ENCODE measurements at places on chromosomes 5 and 9.

- no peak for DNase-seq
Measured at GRCh38 chr5:66810848-66811261, 214.7 kb downstream of the MAST4 start.

GRCh38 chr9:72509053-72509452 lies 12.4 kb upstream of the TMC1 start:
- DNase-seq = no peak

DNA sequence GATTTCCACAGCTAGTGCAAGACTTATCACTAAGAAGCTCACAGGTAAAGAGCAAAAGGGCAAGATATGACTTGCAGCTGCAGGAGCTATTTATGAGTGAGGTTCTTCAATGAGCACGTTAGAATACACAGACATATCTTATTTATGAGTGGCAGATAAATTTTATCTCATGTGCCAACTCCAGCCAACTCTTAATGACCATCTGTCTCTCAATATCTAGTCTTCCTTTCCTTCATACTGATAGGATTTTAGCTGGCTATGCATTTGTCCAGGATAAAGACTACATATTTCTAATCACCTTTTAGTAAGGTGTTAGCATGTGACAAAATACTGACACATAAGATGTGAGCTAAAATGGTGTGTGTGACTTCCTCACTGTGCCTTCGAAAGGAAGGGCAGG lies 304.5 kb downstream of the TRPM3 start:
- DNase-seq = no peak

DNA sequence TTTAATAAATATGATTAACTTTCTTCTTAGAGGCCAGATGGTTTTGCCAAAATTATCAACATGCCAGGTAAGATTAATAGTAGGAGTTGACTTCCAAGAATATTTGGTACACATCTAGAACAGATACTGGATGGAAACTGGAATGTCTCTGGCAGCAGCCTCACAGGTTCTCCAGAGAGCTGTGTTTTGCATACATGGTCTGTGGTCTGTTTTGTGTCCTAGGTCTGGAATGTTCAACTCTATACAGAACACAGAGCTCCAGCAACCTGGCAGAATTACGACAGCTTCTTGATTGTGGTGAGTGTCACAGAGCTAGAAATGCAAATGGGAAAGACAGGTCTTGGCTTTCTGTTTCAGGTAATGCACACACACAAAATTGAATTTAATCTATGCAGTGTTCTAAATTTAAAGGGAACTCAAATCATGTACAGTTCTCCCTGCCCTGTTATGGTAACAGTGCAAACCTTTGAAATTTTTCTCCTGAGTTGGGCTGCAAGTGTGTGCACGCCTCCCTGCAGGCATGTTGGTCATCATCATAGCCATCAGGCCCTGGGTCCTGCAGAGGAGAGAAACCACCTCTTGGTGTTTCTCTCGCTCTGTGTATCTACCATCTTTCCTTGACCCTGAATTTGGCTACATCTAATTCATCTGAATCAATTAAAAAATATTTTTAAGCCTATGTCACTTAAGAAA lies 58.3 kb downstream of the PIK3R1 start:
- no peak for DNase-seq

DNA sequence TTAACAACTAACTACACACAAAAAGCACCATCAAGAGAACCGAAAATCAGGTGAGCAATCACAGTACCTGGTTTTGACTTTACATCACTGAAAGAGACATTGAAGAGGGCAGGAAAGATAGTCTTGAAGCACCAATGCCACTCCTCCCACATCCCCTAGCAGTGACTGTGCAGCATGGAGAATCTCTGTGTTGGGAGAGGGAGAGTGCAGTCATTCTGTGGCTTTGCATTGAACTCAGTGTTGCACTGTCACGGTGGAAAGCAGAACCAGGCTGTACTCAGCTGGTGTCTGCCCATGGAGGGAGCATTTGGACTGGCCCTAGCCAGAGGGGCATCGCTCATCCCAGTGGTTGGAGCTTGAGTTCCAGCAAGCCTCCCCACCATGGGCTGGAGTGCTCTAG lies 40.4 kb downstream of the C5 start:
- no peak for DNase-seq

DNA sequence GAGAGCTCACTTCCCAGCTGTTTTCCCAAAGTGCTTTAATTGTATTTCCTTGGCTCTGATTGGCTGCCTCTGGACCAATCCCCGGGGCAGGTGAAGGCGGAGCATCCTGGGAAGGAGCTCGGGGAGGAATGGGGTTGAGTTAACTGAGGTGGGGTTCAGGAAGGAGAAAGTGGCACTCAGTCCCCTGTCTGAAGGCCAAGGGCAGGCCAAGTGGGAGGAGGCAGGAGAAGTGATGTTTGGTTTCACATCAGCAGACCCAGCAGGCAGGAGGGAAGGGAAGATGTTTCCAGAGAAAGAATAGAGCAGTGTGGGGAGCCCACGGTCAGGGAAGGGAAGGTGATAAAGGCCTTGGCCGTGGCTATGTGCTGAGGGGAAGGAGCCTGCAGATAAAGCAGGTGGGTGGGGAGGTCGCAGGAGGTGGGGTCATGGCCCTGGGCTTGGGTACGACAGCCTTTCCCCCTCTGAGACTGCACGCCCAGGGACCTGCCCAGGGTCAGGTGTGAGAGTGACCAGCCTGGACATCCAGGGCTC lies 3.1 kb downstream of the TSPAN17 start:
- no peak for DNase-seq

DNA sequence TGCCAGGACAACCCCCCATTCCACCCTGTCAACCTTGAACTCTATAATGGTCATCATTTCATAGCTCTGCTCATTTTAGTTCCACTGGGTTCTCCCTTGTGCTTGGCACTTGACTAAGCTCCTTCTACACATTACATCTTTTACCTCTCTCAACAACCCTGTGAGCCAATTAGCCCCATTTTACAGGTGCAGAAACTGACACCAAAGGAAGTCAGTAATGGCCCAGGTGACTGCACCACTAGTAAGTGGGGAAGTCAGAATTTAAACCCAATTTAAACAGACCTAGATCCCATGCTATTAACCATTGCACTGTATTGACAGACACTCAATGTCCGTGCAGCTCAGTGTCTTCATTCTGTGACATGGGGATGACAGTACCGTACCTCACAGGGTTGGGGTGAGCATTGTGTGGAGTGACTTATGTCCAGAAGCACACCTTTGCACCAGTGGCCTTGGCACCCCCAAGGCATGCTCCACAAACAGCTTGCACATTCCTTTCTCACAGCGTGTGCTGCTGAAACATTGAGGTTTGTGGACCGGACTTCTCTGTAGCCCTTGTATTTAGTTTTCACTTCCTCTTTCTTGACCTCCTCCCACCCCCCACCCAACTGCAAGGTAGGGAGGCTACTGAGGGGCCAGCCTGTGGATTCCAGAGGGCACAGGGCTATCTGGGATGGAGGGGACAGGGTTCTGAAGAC lies 23.1 kb downstream of the IRF1 start:
- no peak for DNase-seq

DNA sequence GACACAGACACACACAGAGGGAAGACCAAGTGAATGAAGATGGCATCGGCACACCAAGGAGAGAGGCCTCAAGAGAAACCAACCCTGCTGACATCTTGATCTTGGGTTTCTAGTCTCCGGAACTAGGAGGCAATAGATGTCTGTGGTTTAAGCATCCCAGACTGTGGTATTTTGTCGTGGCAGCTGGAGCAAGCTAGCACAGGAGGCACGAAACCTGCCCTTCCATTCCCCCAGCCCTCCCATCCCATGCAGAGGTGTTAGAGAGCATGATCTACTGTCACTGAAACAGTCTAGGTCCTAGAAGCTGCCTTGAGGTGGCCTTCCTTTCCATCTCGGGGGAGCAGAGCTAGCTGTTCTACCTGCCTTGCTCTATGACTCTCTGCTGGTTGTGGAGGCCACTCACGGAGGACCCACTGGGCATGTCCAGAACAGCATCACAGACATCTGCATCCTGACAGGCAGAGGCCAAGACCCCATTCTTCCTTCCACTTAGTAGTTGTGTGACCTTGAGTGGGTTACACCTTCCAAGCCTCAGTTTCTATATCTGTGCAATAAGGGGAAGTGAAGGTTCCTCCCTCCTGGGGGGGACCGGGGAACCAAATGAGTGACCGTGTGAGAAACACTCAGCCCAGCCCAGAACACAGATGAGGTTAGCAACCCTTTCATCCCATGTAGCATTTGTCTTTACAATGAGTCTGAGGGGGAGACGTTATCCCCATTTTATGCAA lies 134.3 kb upstream of the BOD1 start:
- DNase-seq = no peak

DNA sequence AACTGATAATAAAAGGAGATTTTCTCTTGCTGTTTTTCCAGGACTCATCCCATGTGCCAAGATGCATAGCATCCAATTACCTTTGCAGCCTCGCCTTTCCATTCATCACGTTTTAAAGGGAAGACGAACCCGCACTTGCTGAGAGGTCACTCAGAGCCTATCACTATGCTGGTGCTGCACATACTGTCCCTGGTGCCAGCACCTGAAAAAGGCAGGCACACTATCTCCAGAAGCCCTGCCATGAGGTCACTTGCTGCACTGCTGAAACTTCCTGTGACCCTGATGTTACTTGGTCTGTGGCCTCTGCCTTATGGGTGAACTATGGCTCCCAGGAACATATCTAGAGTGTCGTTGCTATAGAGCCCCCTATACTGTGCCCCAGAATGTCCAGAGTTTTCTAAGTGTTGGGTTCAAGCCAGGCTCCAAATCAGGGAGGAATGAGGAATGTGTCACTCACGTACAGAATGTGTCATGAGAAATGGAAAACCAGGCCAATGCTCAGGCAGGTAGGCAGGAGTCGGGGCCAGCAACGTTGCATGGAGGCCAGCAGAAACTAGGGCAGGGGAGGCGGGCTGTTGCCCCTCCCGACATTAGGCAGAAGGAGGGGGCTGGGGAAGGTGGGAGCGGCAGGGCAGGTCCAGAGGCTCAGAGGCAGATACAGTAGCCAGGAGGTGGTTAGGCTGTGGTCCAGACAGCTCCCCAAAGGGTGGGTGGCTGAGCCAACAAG lies 262.1 kb downstream of the CRB2 start:
- DNase-seq = no peak

DNA sequence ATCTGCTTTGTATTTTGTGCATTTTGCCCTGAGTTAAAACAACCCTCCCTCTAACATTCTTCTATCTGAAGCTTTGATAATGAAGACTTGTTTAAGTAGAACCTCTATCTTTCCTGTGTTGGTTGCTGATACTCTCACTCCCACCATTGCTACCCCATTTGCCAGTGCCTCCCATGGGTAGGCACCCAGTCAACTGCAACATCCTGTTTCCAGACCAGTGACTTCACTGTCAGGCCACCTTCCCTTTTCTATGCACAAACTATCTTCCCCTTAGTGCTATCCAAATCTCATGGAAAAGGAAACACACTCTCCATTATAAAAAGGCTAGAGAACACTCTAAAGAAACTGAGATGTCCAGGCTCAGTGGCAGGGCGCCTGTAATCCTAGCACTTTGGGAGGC lies 5.6 kb upstream of the IARS1 start:
- DNase-seq = no peak

DNA sequence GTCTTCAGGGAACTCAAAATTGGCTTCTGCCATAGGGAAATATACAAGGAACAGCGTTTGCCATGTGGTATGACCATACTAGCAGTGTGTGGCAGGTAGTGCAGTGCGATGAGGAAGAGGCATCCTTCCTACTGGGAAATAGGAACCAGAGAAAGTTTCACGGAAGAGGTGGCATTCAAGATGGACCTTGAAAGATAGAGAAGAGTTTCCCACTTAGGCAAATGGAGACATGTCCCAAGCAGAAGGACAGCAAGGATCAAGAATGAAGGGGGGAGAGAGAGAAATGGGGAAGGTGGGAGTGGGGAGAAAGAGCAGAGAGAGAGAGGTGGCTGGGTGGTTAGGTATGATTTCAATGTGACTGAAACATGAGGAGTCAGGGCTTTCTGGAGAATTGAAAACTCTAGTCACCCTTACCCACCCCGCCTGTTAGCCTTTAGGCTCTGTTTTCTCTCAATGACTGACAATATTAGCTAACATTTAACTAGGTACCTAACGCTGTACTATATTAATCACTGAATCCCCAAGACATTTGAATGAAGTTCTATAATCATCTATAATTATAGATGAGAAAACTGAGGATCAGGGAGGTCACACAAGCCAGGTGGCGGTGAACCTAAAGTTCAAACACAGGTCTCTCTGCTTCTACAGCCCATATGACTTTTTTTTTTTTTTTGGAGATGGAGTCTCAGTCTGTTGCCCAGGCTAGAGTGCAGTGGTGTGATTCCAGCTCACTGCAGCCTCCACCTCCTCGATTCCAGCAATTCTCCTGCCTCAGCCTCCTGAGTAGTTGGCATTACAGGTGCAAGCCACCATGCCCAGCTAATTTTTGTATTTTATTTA lies 171.3 kb downstream of the NR3C1 start:
- no peak for DNase-seq

GRCh38 chr5:149375434-149375833 lies 3.7 kb downstream of the IL17B start:
- no peak for DNase-seq
